ENCODE measurements at places on chromosomes 3 and 15. TPM values are rescaled to one million over a fixed set of nuclear protein-coding genes. Genes with fewer than 3 reads are reported as not detected.
A peak's percentile ranks its signal among the peaks of the same experiment; 100 is the strongest.

SLC12A1 gene
- not detected for total RNA-seq

DNA sequence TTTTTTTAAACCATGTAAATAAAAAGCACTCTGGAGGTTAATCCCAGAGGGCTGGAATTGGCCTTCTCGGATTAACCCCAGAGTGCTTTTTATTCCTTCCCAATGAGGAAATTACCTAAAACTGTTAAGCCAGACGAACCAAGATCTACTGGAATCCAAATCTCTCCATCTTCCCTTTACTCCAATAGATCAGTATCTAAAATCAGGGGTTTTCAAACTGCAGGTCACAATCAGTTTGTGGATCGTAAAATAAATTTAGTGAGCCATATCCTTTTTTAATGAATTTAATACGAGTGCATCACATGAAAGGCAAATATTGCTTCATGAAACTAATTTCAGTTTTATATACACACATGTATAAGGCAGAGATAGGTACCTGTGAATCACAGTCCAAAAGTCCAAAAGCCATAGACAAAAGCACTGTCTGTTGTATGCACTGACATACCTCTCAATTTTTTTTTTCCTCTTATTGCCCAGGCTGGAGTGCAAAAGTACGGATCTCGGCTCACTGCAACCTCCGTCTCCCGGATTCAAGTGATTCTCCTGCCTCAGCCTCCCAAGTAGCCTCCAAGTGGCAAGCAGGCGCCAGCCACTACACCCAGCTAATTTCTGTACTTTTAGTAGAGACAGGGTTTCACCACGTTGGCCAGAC is 61.3 kb downstream of the TBL1XR1 start:
- H3K4me3 ChIP-seq: no peak overlapping the region
- H3K27ac ChIP-seq: no peak overlapping the region
- no peaks in the 10 kb centered on the region for H3K36me3 ChIP-seq
- DNase-seq: no peak
- no peaks in the 10 kb centered on the region for H3K27me3 ChIP-seq

DNA sequence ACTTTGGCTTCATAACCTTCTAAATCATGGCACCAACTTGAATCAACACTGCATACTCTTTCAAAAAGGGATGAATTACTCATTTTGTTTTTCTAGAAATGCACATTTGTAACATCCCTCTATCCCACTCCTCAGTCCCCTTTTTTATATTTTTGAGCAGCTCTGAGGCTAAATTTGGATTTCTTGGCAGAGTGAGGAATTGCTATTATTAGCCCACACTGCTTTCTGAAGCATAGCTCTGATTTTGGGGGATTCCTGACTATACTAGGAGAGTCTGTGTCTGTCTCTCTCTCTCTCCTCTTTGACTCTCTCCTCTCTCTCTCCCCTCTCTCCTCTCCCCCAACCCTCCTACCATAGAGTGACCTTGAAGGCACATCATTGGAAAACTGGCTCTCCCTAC is 76.6 kb downstream of the RBPMS2 start:
- peak overlapping the region; percentile 96 for H3K4me3 ChIP-seq
- peaks cover 40% of the 10 kb centered on the region for H3K4me1 ChIP-seq
- no peaks in the 10 kb centered on the region for H3K36me3 ChIP-seq
- DNase-seq: no peak
- H3K27ac ChIP-seq: peak overlapping the region; percentile 80

DNA sequence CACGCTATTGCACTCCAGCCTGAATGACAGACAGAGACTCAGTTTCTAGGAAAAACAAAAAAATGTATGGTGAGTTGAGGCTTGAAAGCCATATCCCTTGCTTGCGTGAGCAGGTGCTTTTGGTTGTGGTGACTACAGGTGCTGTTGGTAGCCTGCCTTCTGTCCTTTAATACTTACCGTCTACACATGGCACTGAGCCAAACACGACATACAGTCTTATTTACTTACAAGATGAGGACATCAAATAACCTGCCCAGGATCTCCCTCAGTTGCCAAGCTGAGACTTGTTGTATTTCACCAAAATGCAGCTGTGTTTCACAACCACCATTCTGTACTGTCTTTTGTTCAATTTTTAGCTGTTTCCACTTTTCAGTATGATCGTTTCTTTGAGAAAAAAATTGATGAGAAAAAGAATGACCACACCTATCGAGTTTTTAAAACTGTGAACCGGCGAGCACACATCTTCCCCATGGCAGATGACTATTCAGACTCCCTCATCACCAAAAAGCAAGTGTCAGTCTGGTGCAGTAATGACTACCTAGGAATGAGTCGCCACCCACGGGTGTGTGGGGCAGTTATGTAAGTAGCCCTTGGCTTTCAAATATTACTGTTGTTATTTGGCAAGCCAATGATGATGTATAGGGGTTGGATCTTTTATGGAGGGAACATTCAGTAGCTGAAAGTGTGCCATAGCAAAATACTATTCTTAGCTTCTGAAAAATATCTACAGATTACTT is 6.5 kb downstream of the ALAS1 start:
- peaks cover 27% of the 10 kb centered on the region for H3K36me3 ChIP-seq
- H3K4me3 ChIP-seq: no peak overlapping the region
- H3K27ac ChIP-seq: no peak overlapping the region
- H3K4me1 ChIP-seq: peaks cover 51% of the 10 kb centered on the region
- H3K27me3 ChIP-seq: no peaks in the 10 kb centered on the region
- DNase-seq: no peak

DNA sequence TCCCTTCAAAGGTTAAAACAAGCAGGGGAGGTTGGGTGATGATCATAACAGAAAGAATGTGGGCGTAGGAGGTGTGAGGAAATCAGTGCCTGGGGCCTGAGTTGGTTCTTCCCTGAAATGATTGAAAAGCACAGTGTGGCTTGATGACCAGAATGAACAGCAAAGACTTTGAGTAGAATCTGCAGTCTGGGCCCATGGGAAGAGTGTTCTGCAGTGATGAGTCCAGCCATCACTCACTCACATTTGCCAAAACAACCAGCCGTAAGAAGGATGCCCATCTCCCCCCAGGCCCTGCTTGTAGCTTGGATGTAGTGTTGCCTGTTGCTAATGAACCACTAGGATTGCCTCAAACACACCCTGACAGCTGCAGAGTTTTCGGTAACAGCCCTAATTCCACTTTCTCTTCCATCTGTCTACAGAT is 67.9 kb downstream of the VGLL3 start:
- no peaks in the 10 kb centered on the region for H3K4me1 ChIP-seq
- H3K27me3 ChIP-seq: no peaks in the 10 kb centered on the region
- no peak overlapping the region for H3K27ac ChIP-seq
- no peak overlapping the region for H3K4me3 ChIP-seq
- DNase-seq: no peak

DNA sequence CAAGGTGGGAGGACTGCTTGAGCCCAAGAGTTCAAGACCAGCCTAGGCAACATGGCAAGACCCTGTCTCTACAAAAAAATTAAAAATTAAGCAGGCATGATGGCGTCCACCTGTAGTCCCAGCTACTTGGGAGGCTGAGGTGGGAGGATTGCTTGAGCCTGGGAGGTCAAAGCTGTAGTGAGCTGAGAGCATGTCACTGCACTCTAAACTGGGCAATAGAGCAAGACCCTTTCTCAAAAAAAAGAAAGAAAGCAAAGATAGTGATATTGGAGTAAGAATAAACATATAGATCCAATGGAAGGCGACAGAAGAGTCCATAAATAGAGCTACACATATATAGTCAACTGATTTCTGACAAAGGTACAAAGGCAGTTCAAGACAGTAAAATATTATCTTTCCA is 21.3 kb upstream of the ANKRD28 start:
- no peaks in the 10 kb centered on the region for H3K36me3 ChIP-seq
- H3K27me3 ChIP-seq: no peaks in the 10 kb centered on the region
- H3K4me1 ChIP-seq: peaks cover 31% of the 10 kb centered on the region
- no peak overlapping the region for H3K27ac ChIP-seq
- no peak for DNase-seq
- H3K4me3 ChIP-seq: no peak overlapping the region
